ENCODE measurements at places on chromosomes 4 and X.

DNA sequence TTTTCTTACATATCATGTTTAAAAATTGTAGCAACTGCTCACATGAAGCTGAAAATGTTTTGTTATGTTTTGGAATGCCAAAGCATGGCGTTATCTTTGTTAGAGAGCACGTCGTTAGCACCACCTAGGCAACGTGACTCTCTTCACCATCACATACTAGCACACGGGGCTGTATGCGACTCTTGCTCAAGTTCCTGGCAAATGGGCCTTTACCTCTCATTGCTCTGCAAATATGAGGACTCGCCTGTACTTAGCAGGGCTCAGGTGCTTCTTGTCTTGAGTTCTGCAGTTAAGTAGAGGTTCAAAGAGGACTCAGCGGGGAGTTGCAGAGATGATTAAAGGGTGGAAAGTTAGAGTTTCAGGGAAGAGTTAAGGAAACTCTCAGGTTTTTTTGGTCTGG is 59.4 kb downstream of the CLCN4 start:
- no peak for DNase-seq

DNA sequence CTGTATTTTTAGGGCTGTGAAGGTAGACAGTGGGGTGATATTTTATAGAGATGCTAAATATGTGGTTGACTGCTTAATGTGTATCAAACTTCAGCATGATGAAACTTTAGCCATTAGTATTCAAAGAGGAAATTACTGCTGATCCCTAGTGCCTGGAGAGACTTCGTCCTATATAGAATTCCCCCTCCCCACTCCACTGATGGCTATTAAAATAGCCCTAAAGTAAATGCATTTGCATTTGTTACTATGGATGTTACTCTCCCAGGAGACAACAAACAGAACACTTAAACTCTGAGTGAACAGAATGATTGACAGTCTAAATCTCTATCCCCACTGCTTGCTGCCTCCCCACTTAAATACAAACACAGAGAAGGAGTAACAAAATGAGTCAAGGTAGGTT is 39.1 kb downstream of the ADGRL3 start:
- DNase-seq, result no peak

- DNase-seq, result no peak
These were observed 225.8 kb downstream of the STK32B start for GRCh38 chr4:5277079-5277478.

DNA sequence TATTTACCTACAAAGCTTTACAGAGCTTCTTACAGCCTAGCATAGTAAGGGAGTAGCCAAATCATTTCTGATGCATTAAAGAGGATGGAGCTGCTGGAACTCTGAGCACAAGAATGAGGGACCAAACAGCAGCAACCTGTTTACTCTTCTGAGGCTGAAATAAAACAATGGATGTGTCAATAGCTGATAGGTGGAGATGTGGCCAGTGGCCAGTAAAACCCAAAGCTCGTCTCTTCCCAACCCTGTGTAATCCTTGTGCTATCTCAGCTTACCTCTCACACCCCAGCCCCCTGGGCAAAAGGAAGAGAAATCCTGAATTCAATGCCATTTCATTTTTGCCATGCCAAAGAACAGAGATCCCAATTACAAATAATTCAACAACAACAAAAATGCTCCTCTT is 446.7 kb upstream of the SMIM31 start:
- DNase-seq, result no peak

- no peak for DNase-seq
These were observed 2.5 kb downstream of the ZNF518B start for GRCh38 chr4:10454726-10455125.

DNA sequence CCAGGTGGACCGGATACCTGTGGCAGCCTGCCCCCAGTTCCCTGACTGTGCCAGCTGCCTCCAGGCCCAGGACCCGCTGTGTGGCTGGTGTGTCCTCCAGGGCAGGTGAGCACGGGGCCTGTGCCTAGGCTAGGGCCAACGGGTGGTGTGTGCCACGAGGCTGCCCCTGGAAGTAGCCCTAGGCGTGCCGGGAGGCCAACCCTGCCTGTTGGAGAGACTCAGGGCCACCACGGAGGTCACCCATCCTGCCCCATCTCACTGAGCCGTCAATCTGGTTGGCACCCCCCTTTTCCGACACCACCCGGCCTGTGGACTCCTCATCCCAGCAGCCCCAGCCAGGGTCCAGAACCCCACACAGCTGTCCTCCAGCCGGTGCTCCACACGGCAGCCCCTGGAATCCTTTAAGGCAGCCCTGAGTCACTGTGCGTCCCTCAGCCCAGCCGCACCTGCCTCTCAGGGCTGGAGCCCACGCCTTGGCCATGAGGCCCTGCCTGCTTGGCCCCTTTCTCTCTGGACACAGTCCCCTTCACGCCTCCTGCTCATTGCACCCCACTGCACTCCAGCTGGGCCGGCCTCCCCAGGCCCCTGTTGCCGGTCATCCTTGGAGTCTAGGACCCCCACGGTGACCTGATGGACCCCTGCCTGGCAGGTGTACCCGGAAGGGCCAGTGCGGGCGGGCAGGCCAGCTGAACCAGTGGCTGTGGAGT is 5.3 kb downstream of the PLXNB3 start:
- no peak for DNase-seq

DNA sequence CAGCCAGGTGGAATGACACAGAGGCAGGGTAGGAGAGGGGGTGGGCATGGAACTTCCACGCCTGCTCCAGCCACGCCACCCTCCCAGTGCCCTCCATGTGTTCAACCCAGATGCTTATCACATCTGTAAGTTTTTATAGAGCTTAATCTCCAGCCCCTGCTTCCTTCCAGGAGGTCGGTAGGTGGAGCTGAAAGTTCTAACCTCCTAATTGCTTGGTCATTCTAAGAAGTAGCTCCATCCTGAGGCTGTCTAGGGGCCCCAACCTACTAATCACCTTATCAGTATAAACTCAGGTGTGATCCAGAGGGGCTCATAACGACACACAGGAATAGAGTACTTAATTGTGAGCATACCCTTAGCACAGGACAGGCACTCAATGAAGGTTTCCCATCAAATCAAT is 18.3 kb downstream of the QDPR start:
- no peak for DNase-seq

- DNase-seq, result no peak
These were observed 8.4 kb upstream of the LDOC1 start for GRCh38 chrX:141185366-141185765.

DNA sequence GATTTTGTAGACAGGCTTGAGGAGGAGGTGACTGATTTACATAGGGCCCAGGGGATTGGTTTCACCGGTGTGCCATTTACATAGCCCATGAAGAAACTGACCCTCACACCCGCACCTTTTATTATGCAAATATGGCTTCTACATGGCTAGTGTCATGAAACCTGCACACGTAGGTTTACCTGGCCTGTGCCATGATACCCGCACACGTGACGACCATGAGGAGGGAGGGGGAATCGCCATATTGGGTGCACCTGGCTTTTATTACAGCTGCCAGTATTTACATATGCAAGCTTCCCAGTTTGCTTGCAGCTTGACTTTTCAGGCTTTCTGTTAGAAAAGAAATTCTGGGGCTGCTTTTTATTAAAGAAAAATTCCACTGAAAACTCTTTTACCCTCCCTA is 359.7 kb downstream of the ADAM29 start:
- no peak for DNase-seq

GRCh38 chr4:10640561-10641201 is 43.9 kb downstream of the CLNK start:
- DNase-seq, result peak; percentile 74

- no peak for DNase-seq
These were observed 59.3 kb downstream of the MAD2L1 start for GRCh38 chr4:120007191-120007871.

DNA sequence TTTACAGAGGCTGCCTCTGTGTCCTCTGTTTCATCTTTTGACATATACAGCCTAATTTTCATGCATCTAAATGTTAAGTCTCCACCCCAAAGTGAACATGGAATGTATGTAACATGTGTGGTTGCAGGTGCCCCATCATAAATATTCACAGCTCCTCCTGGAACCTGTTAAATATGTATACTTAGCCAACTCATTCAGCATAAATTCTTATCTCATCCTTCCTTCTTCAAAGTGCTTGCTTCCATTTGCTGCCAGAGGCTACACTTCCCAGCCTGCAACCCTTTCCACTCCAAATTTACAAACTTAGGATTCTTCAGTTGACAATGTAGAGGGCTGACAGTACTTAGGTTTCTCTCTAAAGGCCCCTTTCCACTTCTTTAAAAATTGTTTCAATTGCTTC is 60.6 kb downstream of the F8 start:
- DNase-seq, result no peak

DNA sequence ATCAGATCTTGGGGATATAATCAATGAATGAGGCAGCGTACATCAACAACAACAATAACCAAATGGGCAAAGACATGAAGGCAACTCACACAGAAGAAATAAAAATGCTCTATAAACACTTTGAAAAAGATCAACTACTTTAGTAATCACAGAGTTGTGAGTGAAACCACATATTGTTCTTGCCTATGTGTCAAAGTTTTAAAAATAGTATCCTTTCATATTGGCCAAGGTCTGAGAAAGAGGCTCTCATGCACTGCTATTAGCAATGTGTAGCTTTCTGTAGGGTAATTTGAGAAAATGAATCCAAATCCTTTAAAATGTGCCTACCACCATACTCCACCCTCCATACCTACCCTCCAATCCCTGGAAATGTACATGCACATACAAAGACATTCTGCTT is 25.0 kb downstream of the COQ2 start:
- no peak for DNase-seq

- no peak for DNase-seq
These were observed 138.7 kb downstream of the CHRNA9 start for GRCh38 chr4:40473578-40474388.

DNA sequence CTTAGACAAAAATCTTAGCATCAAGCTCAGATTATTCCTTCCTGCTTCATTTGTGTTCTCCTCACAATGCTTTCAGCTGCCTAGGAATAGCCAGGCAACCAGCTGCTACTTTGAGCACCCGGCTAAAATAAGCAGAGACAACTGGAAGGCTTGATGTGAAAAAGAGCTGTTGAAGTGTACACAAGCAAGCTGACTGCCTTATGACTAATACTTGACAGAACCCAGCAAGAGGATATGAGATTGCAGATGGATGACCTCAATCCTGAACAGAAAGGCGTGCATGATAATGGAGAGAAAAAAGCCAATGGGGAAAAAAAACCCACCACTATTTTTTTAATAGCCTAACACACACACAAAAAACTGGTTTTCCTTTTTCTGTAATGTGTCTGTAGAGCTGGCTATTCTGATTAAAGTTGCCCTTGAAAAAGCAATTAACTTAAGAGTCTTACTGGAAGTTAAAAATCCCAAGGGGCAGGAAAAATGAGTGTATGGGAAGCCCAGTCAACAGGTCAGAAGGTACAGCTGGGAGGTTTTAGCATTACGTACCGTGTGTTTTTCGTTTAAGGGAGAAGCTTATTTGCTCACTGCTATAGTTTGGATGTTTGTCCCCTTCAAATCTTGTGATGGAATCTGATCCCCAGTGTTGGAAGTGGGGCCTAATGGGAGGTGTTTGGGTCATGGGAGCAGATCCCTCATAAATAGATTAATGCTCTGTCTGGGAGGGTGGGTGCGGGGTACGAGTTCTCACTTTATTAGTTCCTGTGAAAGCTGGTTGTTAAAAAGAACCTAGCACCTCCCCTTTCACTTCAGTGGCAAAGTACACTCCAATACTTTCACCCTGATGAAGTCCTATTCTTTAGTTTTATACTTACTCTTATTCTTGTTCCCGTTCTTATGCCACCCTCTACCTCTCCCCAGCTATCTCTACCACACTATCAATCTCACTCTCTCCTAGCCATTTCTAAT is 37.1 kb upstream of the HERC6 start:
- peak; percentile 56 for DNase-seq

DNA sequence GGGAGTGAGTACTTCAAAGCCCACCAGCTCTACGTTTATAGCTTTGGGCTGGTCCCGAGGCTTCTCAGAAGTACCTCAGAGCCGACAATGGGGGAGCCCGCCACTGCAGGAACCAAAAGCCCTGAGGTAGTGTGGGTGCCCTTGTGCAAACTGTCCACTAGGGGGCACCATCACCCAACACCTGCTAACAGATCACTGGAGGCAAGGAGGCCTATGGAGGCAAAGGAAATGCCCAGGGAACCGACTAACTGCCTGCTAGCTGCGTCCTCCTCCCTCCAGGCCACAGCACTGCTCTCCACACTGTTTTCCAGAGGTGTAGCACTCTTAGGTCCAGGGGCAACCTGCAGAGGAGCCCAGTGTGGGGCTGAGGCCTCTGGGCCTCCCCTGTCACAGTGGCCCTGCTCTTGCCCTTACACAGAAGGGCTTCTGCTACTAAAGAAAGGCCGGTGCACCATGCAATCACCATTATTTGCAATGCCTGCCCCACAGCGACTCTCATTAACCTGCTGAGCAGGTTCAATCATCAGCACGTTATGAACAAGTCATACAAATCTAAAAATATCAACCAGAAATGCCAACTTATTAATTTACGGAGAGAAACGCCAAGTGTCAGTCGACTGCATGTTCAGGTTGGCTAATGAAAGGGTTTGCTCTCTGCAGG is 159.1 kb downstream of the NSUN7 start:
- DNase-seq, result peak; percentile 85

- no peak for DNase-seq
These were observed 31.8 kb upstream of the CENPU start for GRCh38 chr4:184765473-184766340.

GRCh38 chrX:43405191-43405590 is 250.9 kb upstream of the MAOA start:
- no peak for DNase-seq

- no peak for DNase-seq
These were observed 3.2 kb downstream of the CAMK2D start for GRCh38 chr4:113758372-113758771.

GRCh38 chr4:173332021-173332487 is 2.1 kb downstream of the HMGB2 start:
- peak; percentile 15 for DNase-seq

DNA sequence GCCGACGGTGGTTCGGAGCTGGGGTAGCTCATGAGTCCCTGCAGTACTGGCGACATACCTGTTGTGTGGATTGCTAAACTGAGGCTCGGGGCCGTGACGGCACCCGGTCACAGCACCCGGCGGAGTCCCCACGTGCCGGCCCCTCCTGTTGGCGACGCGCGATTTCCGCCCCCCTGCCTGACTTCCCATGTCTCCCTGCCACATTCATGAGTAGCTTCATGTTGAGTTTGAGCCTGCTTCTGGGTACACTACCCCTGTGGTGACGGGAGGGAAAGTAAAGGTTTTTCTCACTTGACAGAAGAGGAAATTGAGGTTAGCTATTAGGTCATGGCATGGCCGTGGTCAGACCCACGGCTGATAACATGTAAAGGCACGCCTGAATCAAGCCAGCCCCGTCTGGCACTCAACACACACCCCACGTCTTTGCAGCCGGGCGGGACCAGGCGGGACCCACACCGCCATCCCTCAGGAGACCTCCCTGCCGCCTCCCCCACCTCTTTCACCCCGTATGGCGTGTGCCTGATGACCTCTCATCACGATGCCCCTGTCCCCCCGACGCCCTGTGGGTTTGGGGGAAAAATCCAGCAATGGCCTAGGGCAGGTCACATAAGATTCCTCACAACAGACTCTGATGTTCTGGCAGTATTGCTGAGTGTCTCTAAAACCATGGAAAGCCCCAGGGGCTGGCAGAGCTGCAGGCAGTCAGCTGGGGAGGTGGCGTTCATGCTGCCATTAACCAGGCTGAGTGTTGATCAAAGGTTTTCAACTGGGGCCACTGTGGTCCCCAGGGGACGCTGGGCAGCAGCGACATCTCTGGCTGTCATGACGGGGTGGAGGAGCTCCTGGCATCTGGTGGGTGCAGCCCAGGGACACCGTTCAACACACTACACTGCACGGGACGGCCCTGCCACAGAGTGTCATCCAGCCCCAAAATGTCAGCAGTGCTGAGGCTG is 29.2 kb downstream of the P2RY8 start:
- peak; percentile 68 for DNase-seq
